MM.1S (cell line): ENCODE measurements at places on chromosomes 12 and 14.

GRCh38 chr14:61616524-61617185 lies 78.7 kb upstream of the HIF1A start:
- DNase-seq, result no peak

DNA sequence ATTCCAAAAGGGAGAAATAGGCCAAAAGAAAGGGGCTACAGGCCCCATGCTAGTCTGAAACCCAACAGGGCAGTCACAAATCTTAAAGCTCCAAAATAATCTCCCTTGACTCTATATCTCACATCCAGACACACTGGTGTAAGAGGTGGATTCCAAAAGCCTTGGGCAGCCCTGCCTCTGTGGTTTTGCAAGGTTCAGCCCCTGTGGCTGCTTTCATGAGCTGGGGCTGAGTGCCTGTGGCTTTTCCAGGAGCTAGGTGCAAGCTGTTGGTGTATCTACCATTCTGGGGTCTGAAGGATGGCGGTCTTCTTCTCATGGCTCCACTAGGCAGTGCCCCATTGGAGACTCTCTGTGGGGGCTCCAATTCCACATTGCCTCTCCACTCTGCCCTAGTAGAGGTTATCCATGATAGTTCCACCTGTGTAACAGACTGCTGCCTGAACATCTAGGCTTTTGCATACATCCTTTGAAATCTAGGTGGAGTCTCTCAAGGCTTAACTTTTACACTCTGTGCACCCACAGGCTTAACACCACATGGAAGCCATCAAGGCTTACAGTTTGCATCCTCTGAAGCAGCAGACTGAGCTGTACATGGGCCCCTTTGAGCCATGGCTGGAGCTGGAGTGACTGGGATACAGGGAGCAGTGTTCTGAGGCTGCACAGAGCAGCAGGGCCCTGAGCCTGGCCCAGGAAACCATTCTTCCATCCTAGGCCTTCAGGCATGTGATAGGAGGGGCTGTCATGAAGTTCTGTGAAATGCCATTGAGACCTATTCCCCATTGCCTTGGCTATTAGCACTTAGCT lies 66.5 kb upstream of the ABCD2 start:
- DNase-seq, result no peak

DNA sequence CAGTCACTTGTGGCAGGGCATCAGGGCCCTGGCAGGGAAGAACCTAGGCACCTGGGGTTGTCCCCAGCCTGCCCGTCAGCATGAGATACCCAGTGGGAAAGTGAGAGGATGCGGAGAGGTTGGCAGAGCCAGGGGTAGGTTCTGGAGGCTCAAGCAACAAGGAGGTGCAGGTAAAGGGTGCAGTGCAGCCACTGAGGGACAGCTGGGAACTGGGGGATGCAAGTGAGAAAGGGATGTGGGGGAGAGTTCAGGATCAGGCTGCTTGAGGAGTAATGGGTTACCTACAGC lies 18.7 kb downstream of the VASH1 start:
- DNase-seq, result no peak

DNA sequence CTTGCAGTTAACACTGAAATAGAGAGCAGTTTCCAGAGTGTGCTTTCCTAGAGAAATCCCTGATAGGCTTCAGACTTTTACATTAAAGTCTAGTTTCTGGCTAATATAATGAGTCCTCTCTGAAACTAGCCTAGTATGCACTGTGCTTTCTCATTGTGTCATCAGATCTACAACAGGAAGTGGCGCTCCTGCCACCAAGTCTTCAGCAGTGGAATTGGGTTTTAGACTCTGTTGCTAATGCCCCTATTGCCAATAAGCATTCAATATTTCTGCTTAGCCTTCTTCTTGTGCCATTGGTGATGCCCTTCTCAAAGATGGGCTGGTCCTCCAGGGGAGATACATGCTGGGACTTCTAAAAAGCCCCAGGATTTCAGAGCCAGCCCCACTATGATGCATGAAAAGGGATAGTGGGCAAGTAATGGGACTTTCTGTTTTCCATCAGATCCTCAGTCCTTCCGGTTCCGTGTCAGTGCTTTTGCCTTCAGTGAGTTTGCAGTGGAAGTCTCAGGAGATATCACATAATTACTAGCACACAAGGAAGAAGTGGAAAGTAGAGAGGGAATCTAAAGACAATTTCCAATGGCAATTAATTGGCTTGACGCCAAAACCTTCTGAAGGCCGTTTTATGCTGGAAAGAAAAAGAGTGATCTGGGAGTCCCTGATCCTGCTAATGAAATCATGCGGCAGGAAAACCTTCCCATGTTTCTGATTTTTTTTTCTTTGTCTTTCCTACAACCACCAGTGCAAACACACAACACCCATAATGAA lies 50.0 kb downstream of the SSPN start:
- DNase-seq, result peak; percentile 20

- no peak for DNase-seq
These were observed 93.4 kb upstream of the TBX5 start for GRCh38 chr12:114499338-114499737.

- no peak for DNase-seq
These were observed 9.7 kb upstream of the HOXC6 start for GRCh38 chr12:54018468-54018984.

- no peak for DNase-seq
These were observed 310.0 kb downstream of the BTG1 start for GRCh38 chr12:91835693-91836092.

DNA sequence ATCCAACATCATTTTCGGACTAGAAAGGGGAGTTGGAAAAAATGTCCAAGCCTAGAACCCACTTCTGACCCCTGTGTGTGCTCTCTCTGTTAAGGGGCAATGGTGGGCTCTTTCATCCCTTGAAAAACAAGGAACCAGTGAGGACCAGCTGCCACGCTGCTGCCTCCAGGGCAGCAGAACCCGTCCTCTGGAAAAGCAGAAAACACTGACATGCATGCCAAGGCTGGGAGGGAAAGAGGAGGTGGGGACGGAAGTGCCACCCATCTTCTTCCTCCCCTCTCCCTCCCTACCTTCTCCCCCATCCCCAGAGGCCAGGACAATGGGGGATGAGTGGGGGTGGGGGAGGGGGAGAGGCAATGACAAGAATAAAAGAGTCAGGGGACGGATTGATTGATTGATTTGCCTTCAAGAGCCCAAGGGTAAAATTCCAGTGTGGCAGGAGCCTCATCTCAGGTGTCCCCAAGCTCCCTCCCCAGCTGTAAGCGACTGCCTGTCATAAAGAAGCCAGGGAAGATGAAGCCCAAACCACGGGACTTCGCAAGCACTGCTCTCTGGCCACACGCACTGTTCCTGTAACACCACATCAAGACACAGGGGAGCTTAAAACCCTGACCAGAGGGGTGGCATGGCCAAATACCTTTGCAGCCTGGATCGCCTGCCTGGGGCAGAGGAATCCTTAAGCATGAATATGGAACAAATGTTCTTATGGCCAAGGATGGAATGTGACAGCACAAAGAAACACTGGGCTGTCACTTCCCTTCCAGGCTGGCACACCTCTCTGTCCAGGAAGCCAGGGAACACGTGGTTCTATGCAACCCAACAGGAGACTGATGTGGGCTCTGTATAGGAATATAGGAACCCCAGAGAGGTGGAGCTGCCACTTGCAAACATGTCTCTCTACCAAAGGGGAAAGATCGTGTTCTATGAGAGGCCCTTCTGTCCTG lies 38.9 kb upstream of the BDKRB2 start:
- no peak for DNase-seq

- peak; percentile 49 for DNase-seq
These were observed 458 bp downstream of the KHNYN start for GRCh38 chr14:24430143-24430681.

DNA sequence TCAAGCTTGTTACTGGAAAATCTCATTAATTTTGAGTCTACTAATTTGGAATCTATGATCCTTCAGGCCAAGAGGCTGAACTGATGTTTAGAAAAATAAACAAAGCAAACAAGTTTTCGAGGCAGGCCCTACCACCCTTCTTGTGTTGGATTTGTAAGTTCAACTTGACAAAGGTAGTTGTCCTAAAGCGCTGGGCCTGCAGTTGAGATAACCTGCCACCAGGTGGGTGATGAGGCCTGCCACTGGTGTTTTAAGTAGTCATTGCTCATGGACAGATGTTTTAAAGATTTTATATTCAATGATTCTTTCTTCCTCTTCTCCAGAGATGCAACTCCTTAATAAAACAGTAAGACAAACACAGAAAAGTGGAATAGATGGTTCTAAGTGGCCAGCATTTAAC lies 19.4 kb downstream of the ACVRL1 start:
- DNase-seq, result peak; percentile 53

DNA sequence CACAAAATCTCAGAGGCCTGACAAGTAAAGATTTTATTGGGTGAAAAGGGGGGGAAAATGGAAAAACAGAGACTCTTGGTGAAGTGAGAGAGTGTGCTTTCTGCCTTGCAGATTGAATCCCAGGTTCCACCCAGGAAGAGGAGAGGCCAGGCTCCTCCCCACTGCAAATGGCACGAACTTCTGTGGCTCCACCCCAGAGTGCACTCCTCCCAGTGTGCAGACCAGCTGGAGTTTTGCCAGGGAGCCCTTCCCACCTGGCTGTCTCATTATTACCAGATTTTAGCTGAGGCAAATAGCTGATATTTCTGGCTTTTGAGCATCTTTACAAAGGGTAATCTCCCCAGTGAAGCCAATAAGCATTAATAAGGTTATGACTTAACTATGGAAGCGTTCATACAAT lies 51.9 kb downstream of the TESPA1 start:
- DNase-seq, result no peak

DNA sequence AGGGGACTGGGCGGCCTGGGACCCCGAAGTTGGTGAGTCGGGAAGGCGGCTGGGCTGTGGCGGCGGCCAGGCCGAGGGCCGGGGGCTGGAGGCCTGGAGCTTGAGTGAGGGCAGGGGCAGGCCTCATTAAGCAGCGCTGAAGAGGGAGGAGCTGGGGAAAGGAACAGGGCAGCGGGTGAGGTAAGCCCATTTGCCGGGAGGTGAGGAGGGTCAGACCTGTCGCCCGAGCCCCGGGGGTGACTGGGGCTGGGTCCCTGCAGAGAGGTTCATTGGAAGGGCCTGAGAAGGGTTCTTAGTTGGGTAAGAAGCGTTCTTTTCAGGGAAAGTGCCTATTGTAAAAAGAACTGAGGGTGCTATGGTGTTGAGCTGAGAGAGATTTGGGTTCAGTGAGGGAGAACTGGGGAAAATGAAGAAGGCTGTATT lies 441 bp downstream of the RAB5B start:
- peak; percentile 48 for DNase-seq

- DNase-seq, result peak; percentile 61
These were observed 52.4 kb upstream of the CAPRIN2 start for GRCh38 chr12:30806989-30807694.

DNA sequence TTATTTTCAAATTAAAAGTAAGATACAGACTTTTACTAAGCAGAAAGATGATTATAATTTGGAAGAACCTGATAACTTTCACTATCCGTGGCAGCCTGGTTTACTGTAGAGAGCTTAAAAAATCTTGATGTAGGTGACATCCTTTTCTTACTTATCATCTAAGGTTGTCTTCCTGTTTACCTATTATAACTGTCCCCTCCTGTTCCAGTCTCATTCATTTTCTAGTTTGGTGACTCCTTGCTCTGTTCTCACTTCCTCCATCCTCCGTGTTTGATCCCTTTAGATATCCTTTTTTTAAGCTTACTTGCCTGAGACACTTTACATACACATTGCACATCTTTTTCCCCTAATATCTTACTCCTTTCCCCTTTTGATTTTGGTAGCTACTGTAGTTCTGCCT lies 27.5 kb downstream of the CCDC91 start:
- no peak for DNase-seq

DNA sequence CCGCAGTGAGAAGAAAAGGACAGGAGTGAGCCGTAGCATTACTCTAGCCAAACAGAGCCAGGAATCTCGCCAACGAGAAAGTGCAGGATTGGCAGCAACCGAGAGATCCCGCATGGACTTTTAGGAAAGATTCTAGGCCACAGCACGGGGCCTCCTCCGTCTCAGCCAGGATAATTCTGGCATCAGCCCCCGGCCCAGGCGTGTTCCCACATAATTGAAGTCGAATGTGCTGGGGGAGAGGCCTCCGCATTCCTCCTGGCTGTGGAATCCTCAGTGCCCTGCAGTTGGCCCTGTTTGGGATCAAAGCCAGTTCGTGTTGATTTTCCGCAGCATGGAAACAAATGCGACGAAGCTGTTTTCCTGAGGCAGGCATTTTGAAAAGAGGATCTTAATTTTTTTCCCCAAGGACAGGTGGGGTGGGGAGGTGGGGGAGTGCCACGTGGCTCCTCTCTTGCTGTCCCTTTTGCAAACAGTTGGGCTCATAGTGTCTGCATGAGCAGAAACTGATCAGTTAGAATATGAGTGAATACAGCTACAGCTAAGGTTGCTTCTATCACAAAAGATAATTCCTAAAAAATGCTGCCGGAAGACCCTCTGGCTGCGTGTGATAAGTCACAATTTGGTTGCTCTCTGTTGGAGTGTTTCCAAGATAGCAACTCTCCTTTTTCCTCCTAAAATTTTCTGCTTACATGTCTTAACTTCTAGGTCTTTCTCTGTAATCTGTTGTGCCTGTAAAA lies 37.3 kb upstream of the ATXN2 start:
- no peak for DNase-seq

DNA sequence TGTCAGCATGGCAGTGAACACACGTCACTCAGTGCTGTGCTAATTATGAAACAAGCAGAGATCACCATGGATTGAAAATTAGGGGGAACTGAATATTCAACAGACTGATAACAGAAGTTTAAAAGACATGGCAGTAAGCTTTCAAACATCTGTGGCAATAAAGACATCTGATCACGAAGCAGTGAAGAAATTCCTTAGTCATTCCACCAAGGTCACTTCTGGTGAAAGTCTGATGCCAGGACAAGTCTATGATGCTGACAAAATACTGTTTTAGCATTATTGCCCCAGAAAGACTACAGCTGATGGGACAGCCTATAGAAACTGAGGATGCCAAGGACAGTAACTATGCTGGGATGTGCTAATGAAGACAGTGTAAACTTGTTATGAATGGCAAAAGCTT lies 126.9 kb upstream of the RBM19 start:
- no peak for DNase-seq

DNA sequence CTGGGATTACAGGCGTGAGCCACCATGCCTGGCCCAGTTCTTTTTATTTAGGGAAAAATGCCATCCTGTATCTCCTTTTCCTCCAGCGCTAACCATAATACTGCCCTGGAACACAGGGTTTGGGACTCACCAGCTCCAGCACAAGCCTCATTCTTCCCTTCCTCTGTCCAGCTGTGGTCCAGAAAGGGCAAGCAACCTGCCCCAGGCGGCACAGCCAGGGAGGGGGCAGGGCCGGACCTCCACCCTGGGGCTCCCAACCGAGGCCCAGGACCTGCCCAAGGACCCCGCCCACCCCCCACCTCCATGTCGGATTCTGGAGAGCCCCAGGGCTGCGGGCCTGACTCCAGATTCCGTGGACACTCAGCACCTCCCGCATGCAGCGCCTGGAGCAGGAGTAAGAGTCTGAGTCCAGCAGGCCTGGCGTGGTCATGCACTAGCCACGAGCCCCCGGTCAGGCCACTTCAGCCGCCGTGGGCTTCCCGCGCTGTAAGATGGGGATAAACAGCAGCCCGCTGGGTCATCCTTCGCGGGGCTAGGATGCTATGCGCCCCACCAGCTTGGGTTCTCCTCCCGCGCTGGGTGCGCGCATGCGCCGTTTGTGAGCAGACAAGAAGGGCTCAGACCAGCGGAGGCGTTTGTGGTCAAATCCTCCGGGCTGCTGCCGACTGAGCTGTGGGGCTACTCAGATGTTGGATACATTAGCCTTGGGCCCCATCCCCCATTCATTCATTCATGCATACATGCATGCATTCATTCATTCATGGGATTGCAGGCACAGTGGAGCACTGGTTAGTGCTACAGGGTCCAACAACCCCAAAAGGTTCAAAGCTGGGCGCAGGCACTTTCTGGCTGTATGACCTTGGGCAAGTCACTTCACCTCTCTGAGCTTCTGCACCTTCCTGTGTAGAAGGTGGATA lies 16.3 kb downstream of the TMEM119 start:
- no peak for DNase-seq

GRCh38 chr12:15270591-15270990 lies 49.4 kb upstream of the RERG start:
- DNase-seq, result no peak
